PC-9 (cell line): ENCODE measurements at places on chromosomes 6 and 20. TPM values are rescaled to one million over a fixed set of nuclear protein-coding genes. Genes with fewer than 3 reads are reported as not detected.

DNA sequence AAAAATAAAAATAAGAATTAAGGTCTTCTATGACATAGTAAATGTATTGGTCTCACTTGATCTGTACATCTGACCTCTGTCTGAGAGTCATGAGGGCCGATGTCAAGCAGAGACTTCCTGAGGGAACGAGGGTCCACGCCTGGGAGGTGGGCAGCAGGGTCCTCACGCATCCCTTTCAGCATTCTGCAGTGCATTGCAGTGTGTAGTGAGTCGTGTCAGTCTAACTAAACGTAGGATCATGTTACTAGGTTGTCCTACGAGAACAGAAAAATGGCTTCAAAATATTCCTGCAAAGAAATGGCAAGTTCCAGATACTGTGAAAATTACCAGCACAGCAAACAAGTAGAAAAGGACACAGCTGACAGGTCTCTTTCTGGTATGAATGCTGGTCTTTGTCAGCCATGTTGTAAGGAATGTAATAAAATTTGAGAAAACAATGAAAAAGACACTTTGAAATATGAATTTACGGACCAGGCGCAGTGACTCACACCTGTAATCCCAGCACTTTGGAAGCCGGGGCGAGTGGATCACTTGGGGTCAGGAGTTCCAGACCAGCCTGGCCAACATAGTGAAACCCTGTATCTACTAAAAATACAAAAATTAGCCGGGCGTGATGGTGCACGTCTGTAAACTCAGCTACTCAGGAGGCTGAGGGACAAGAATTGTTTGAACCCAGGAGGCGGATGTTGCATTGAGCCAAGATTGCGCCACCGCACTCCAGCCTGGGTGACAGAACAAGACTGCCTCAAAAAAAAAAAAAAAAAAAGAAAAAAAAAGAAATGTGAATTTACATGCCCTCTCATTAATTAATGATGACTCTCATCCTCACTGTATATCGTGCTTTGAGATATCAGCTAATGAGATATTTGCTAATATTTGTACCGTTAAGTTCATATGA, 2.4 kb upstream of the AHCY start:
- H3K36me3 ChIP-seq: no peaks in the 10 kb centered on the region
- no peak overlapping the region for H3K27ac ChIP-seq
- H3K27me3 ChIP-seq: no peaks in the 10 kb centered on the region

- peaks cover 6% of the 10 kb centered on the region for H3K36me3 ChIP-seq
- peaks cover 17% of the 10 kb centered on the region for H3K4me1 ChIP-seq
- H3K4me3 ChIP-seq: no peak overlapping the region
- no peaks in the 10 kb centered on the region for H3K27me3 ChIP-seq
- no peak overlapping the region for H3K27ac ChIP-seq
- no peak for DNase-seq
Measured at GRCh38 chr6:96900873-96901272, 3.2 kb upstream of the NDUFAF4 start.

GRCh38 chr6:43972913-43973300, 154.3 kb downstream of the MRPL14 start:
- H3K4me1 ChIP-seq: peaks cover 13% of the 10 kb centered on the region
- H3K4me3 ChIP-seq: no peak overlapping the region
- H3K27me3 ChIP-seq: no peaks in the 10 kb centered on the region

DNA sequence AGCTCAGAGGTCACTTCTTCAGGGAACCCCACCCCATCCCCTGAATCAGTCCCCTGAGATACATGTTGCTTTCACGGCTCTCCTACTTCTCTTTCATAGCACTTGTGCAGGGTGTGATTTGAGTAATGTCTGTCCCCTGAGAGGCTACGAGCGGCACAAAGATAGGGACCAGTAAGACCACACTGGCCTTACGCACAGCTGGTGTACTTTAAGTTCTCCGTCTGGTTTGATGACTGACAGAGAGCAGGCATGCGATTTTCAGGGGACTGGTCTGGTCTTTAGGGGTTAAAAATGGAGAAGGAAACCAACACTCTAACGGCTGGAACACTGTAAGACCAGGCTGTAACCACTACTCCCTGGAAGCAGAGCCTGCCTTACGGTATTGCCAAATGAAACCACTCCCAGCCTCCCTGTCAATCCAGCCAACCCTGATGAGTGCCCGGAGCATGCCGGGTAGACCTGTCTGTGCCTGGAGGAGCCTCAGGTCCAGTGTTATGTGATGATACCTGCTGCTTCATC, 47.1 kb downstream of the ELMO2 start:
- 0 out of 2 replicates have a peak, but pooled peaks cover 7% of the 10 kb centered on the region for H3K36me3 ChIP-seq
- H3K27me3 ChIP-seq: no peaks in the 10 kb centered on the region
- H3K27ac ChIP-seq: no peak overlapping the region
- no peak for DNase-seq

DNA sequence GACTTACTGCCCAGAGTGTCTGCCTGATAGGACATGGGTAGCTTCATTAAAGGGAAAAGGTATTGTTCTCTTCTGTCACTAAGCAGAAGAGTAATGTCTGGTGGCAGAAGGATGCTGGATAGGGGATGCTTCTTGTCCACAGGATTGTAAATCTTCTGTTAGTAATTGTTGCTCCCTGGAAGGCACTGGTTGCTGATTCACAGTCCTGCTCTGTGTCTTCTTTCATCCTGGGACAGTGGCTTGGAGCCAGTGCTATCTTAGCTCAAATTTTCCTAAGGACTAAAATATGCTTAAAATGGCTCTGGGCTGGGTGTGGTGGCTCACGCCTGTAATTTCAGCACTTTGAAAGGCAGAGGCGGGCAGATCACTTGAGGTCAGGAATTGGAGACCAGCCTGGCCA, 48.0 kb downstream of the SYTL3 start:
- no peak overlapping the region for H3K4me3 ChIP-seq
- no peaks in the 10 kb centered on the region for H3K27me3 ChIP-seq
- no peak for DNase-seq

GRCh38 chr6:99189823-99190721, 159.4 kb downstream of the FAXC start:
- no peak for DNase-seq
- no peaks in the 10 kb centered on the region for H3K36me3 ChIP-seq
- no peak overlapping the region for H3K27ac ChIP-seq
- H3K4me3 ChIP-seq: no peak overlapping the region

DNA sequence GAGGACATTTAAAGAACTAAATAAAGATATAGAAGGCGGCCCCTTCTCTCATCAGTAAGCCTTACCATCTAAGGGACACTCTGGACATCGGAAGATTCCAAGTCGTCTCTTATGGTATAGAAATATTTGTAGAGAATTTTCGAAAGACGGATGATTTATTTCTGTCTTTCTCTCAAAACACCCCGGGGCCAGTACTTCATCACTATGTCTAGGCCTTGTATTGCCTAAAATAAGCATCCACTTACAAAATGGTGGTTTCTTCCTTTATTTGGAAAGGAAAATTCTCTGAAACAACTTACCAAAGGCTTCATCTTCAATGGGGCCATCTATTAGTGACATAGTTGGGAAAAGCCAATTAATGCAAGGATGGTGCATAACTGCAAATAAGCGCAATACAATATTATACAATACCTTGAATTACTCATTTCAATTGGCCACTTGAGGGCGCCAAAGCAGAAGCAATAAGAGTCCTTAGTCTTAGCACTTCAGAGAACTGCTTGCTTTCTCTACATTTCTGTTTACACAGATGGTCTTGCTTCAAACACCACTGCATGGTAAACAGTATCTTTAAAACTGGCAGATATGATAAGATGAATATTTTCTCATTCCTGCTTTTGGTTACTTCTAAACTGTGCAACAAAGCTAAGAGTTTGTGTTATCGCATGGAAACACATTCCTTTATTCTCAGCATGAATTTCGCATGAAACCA, 113.2 kb downstream of the VIP start:
- no peak for DNase-seq
- no peak overlapping the region for H3K4me3 ChIP-seq
- no peaks in the 10 kb centered on the region for H3K36me3 ChIP-seq
- H3K4me1 ChIP-seq: no peaks in the 10 kb centered on the region
- H3K27ac ChIP-seq: no peak overlapping the region

Gene UNC93A
- not detected in 2 replicates for total RNA-seq

DNA sequence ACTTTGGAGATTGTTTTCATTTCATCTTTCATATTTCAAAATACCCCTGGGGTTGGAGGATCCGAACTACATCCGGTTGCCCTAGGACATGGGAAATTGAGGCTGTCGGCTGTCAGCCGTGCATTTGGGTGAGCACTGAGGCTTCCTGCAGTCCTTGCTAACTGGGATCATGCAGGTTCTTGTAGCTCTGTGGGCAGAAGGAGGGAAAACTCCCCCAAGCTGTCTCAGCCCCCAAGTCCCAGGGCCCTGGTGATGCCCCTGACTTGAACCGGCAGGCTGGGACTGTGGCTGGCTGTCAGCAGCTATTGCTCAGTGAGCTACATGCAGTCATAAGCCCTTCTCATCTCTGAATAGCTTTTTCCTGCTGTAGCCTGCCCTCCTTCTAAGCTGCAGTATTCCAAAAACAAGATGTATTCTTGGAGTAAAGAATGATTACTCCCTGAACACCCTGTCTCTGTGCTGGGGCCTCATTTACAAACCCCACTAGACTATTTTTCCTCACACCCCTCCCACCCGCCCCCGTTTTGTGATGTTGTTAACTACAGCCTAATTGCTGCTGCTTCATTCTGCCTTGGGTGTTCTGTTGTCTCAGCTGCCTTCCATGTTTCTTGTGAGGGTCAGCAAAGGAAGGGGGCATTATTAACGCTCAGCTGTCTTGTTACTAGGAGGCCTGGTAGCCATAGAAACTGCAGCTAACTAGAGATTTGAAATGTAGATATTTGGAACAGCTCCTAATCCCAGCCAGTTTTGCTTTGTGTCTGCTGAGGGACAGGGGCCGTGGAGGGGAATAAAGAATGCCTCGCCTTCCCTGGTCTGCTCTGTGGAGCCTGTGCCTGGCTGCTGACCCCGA, 18.1 kb downstream of the MTRES1 start:
- H3K27ac ChIP-seq: no peak overlapping the region
- H3K4me3 ChIP-seq: no peak overlapping the region
- no peaks in the 10 kb centered on the region for H3K27me3 ChIP-seq
- no peaks in the 10 kb centered on the region for H3K36me3 ChIP-seq
- no peak for DNase-seq

GRCh38 chr6:88908598-88909548, 54.5 kb downstream of the RNGTT start:
- no peak for DNase-seq
- no peaks in the 10 kb centered on the region for H3K4me1 ChIP-seq
- no peak overlapping the region for H3K27ac ChIP-seq
- no peak overlapping the region for H3K4me3 ChIP-seq
- no peaks in the 10 kb centered on the region for H3K27me3 ChIP-seq

- no peaks in the 10 kb centered on the region for H3K4me1 ChIP-seq
- no peak for DNase-seq
- no peak overlapping the region for H3K27ac ChIP-seq
- no peak overlapping the region for H3K4me3 ChIP-seq
Measured at GRCh38 chr20:21944227-21944626, 238.8 kb downstream of the PAX1 start.

Gene SSTR4
- not detected in 2 replicates for total RNA-seq

- no peaks in the 10 kb centered on the region for H3K36me3 ChIP-seq
- H3K4me1 ChIP-seq: peaks cover 44% of the 10 kb centered on the region
- H3K27ac ChIP-seq: peak overlapping the region; percentile 73; the same call in 1 of the 2 replicates
Measured at GRCh38 chr6:6968357-6968730, 139.4 kb upstream of the RREB1 start.

GRCh38 chr6:163030980-163031379, 303.2 kb downstream of the PACRG start:
- no peaks in the 10 kb centered on the region for H3K27me3 ChIP-seq
- H3K4me1 ChIP-seq: no peaks in the 10 kb centered on the region
- no peak overlapping the region for H3K4me3 ChIP-seq
- DNase-seq: no peak
- no peaks in the 10 kb centered on the region for H3K36me3 ChIP-seq

DNA sequence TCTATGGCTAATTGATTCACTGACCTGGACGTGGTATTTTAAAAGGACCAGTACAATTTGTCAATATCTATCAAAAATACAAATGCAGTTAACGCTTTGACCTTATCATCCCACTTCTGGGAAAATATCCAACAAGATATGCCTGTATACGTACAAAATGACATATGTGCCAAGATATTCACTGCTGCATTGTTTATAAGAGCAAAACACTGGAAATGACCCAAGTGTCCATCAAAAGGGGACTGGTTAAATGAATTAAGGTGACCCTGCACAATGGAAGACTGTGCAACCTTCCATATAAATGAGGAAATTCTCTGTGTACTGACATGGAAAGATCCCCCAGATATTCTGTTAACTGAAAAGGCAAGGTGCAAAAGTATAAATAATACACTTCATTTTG, 13.9 kb downstream of the TRAM2 start:
- no peak overlapping the region for H3K4me3 ChIP-seq
- H3K27ac ChIP-seq: no peak overlapping the region
- peaks cover 21% of the 10 kb centered on the region for H3K4me1 ChIP-seq
- no peaks in the 10 kb centered on the region for H3K27me3 ChIP-seq

Gene AKAP12
- 9.2 and 12.6 TPM in 2 replicates for total RNA-seq

- no peak overlapping the region for H3K4me3 ChIP-seq
- no peaks in the 10 kb centered on the region for H3K27me3 ChIP-seq
- no peak overlapping the region for H3K27ac ChIP-seq
- H3K4me1 ChIP-seq: peaks cover 8% of the 10 kb centered on the region
- no peaks in the 10 kb centered on the region for H3K36me3 ChIP-seq
Measured at GRCh38 chr6:90454836-90455427, 131.9 kb downstream of the MAP3K7 start.

- DNase-seq: no peak
- H3K4me3 ChIP-seq: no peak overlapping the region
- H3K36me3 ChIP-seq: no peaks in the 10 kb centered on the region
- no peak overlapping the region for H3K27ac ChIP-seq
- no peaks in the 10 kb centered on the region for H3K4me1 ChIP-seq
Measured at GRCh38 chr6:135014353-135014832, 40.2 kb downstream of the HBS1L start.

DNA sequence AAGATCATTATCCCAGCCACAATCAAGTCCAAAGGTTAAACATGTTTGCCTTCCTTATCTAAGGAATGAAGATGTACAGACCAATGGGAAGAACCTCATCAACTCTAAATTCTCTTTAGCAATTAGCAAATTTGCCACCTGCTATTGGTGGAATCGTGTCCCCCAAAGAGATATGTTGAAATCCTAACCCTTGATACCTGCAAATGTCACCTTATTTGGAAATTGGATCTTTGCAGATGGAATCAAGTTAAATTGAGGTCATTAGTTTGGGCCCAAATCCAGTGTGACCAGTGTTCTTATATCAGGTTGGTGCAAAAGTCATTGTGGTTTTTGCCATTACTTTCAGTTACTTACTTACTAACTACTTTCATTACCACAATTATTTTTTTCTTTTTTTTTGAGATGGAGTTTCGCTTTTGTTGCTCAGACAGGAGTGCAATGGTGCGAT, 31.3 kb downstream of the KLHL31 start:
- no peak overlapping the region for H3K4me3 ChIP-seq
- H3K27me3 ChIP-seq: no peaks in the 10 kb centered on the region
- H3K4me1 ChIP-seq: no peaks in the 10 kb centered on the region
- H3K36me3 ChIP-seq: no peaks in the 10 kb centered on the region; the same call in 1 of the 2 replicates
- no peak overlapping the region for H3K27ac ChIP-seq

GRCh38 chr20:23233341-23233740, 117.2 kb upstream of the NXT1 start:
- no peak for DNase-seq
- no peaks in the 10 kb centered on the region for H3K27me3 ChIP-seq
- no peaks in the 10 kb centered on the region for H3K36me3 ChIP-seq
- H3K4me3 ChIP-seq: no peak overlapping the region
- H3K27ac ChIP-seq: no peak overlapping the region

Gene CLPSL2
- total RNA-seq: 0.76 TPM in 1 of 2 replicates, not detected in the other
